ENCODE measurements at places on chromosomes 7 and 10.

- no peak for DNase-seq
These were observed 14.6 kb downstream of the MDFIC start for GRCh38 chr7:114936471-114936870.

DNA sequence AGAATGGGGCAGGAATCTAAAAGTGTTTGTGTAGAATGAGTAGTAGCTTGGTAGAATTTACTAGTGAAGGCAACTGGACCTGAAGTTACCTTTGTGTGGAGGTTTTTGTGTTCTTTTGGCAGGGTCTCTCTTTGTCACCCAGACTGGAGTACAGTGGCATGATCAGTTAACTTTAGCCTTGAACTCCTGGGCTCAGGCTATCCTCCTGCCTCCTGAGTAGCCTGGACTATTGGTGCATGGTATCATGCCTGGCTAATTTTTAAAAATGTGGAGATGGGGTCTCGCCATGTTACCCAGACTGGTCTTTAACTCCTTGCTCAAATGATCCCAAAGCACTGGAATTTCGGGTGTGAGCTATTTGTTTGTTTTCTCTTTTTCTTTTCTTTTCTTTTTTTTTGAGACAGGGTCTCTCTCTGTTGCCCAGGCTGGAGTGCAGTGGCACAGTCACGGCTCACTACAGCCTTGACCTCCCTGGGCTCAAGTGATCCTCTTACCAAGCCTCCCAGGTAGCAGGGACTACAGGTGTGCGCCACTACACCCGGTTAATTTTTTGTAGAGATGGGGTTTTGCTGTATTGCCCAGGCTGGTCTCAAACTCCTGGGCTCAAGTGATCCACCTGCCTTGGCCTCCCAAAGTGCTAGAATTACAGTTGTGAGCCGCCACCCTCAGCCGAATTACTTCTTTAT lies 76.7 kb downstream of the MKLN1 start:
- no peak for DNase-seq

DNA sequence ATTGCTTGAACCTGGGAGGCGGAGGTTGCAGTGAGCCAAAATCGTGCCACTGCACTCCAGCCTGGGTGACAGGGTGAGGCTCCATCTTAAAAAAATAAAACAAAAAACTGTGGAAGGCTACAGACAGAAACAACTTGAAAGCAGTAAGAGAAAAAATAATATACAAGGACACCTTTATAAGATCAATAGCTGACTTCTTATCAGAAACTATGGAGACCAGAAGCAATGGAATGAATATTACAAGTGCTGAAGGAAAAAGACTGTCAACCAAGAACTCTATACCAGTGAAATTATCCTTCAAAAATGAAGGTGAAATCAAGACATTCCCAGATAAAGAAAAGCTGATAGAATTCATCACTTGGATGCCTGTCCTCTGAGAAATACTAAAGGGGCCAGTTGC lies 49.0 kb downstream of the RBAK start:
- no peak for DNase-seq

DNA sequence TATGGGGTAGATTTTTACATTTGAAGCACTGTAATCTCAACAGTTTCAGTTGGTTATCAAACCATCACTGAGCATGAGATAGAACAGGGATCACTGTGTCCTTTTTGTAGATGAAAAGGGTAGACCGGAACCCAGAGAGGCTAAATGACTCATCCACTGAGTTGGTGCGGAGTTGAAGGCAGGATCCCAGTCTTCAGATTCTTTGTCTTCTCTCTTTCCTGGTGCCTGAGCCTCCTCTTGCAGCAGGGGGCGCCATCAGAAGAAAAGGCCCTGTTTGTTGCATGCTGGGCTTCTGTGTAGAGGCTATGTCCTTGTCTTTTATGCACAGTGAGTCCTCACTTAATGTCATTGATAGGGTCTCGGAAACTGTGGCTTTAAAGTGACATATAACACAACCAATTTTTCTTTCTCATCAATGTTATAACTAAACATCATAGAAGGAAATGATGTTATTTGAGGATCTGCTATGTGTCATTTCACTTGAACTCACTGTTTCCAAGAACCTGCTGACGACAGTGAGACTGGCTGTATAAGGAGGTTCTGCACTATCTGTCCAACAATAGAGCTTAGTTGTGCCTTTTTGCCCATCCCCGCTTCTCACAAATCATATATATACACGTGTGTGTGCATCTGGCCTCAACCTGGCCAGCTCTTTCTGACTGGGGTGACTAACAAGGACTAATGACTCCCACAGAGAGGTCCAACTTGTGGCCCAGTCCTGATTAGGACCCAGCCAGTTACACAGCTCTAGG lies 14.3 kb downstream of the ZNF282 start:
- DNase-seq, result no peak

GRCh38 chr10:100359529-100360150 lies 12.6 kb downstream of the SCD start:
- DNase-seq, result no peak

- no peak for DNase-seq
These were observed 141.2 kb upstream of the KIF5B start for GRCh38 chr10:32197423-32197822.

GRCh38 chr10:112950714-112951358 lies 789 bp downstream of the TCF7L2 start:
- DNase-seq, result peak; percentile 46
